Trophoblast cell (in vitro differentiated cells and primary cell): ENCODE measurements at places on chromosomes 13 and 19.

GRCh38 chr19:14699641-14700040, 9.8 kb downstream of the ZNF333 start:
- no peaks in the 10 kb centered on the region for H3K27me3 ChIP-seq
- no peaks in the 10 kb centered on the region for H3K4me1 ChIP-seq
- no peak for DNase-seq
- H3K36me3 ChIP-seq = peaks cover 39% of the 10 kb centered on the region
- H3K4me3 ChIP-seq = no peak overlapping the region
- H3K27ac ChIP-seq = no peak overlapping the region

DNA sequence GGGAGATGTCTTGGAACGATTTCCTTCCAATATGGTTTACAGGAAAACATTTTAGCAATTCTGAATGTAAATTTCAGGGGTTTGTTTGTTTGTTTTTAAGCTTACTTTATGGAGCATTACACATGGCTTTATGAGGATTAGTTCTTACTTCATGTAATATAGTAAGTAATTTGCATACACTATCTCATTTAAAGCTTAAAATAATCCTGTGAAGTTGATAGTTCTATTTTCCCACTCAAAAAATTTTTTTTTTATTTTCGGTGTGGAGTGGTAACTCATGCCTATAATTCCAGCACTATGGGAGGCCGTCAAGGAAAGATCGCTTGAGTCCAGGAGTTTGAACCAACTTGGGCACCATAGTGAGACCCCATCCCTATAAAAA, 19.0 kb upstream of the KPNA3 start:
- no peak overlapping the region for H3K4me3 ChIP-seq
- no peaks in the 10 kb centered on the region for H3K27me3 ChIP-seq
- DNase-seq = no peak
- H3K27ac ChIP-seq = no peak overlapping the region
- no peaks in the 10 kb centered on the region for H3K4me1 ChIP-seq

DNA sequence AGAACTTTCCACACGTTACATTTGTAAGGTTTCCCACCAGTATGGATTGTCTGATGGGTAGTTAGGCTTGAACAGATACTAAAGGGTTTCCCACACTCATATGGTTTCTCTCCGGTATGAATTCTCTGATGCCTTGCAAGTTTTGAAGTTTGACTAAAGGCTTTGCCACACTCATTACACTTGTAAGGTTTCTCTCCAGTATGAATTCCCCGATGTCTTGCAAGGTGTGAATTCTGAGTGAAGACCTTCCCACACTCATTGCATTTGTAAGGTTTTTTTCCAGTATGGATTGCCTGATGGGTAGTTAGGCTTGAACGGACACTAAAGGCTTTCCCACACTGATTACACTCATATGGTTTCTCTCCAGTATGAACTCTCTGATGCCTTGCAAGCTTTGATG, 7.6 kb upstream of the ZNF415 start:
- no peaks in the 10 kb centered on the region for H3K4me1 ChIP-seq
- no peak overlapping the region for H3K4me3 ChIP-seq
- H3K27ac ChIP-seq = no peak overlapping the region
- H3K27me3 ChIP-seq = no peaks in the 10 kb centered on the region

GRCh38 chr19:58356766-58357480, 3.6 kb upstream of the A1BG start:
- H3K27ac ChIP-seq = no peak overlapping the region
- no peak overlapping the region for H3K4me3 ChIP-seq
- no peak for DNase-seq
- no peaks in the 10 kb centered on the region for H3K36me3 ChIP-seq

GRCh38 chr19:16170134-16170533, 3.2 kb downstream of the CIB3 start:
- DNase-seq = no peak
- H3K27me3 ChIP-seq = no peaks in the 10 kb centered on the region
- H3K4me3 ChIP-seq = no peak overlapping the region
- H3K36me3 ChIP-seq = no peaks in the 10 kb centered on the region
